CD4-positive, alpha-beta T cell treated with Interferon gamma for 1 hour (primary cell): ENCODE measurements at places on chromosomes 3 and 15.

DNA sequence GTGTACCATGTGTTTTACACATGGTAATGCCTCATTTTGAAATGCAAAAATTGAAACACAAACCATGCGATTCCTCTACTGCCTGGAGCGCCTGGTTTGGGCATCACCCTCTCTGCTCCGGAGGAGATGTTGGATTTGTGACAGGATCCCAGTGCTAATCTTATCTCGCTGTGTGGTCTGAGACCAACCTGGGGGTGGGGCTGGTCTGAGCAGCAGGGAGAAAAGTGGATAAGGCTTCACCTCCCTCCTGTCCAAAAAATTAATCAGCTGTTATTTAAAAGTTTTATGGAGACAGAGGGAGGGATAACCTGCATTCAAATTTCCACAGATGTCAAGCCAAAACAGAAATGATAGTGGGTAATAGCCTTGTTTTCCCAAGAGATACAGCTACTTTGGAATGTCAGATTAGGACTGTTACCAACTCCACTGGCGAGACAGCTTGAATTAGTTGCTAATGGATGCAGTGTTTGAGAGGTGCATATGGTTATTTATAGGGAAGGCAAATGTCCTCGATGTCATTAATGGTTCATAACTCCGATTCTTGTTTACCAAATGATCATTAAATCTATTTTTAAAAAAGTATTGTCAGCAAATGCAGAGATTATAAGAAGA is 54.0 kb upstream of the SKOR1 start:
- DNase-seq, result no peak

DNA sequence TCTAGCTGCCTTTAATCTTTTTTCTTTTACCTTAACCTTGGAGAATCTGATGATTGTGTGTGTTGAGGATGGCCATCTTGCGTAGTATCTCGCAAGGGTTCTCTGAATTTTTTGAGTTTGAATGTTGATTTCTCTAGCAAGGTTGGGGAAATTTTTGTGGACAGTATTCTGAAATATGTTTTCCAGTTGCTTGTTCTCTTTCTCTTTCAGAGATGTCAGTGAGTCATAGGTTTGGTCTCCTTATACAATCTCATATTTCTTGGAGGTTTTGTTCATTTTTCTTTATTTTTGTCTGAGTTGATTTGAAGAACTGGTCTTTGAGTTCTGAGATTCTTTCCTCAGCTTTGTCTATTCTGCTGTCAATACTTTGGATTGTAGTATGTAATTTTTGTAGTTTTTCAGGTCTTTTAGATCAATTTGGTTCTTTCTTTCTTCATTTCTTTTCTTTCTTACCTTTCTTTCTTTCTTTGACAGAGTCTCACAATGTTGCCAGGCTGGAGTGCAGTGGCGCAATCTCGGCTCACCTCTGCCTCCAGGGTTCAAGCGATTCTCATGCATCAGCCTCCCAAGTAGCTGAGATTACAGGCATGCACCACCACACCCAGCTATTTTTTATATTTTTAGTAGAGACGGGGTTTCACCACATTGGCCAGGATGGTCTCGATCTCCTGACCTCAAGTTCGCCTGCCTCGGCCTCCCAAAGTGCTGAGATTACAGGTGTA is 366.4 kb upstream of the RASGRP1 start:
- no peak for DNase-seq

- no peak for DNase-seq
Observed at GRCh38 chr15:51536965-51537574, 85.5 kb downstream of the DMXL2 start.

- no peak for DNase-seq
Observed at GRCh38 chr3:144590854-144591253, 619.2 kb downstream of the DIPK2A start.

- no peak for DNase-seq
Observed at GRCh38 chr3:128050597-128050996, 1.6 kb upstream of the SEC61A1 start.

DNA sequence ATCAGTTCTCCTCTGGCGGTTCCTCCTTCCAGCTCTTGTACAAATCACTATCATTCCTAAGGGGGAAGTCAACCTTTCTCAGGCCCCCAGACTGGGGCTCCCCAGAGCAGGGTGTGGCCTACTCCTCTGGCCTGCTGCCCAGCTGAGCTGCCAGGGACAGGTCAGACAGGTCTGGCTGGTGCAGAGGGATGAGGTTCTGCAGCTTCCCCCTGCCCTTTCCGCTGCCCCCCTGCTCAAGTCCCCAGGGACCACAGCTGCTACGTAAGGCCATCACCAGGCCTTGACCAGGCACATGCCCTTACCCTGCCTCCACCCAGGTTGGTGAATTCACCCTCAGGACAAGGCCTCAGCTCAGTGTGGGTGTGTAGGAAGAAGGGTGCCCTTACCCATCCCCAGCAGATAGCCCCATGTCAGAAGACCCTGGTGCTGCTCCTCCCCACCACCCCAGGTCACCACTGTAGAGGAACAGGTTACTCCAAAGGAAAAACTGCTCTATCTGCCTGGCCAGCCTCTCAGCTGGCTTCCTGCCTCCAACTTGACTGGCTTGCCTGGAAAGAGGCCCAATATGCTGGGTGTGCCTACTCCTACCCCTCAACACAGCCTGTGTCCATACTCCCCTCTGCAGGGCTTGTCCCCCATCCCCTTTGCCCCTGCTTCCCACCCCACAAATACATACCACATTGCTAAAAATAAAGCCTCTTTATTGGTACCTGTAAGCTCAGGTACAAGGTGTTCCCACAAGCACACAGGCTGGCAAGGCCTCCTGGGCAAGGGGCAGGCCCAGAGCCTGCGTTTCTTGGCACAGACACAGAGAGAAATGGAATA is 12.0 kb downstream of the CSRNP1 start:
- peak; percentile 52 for DNase-seq

DNA sequence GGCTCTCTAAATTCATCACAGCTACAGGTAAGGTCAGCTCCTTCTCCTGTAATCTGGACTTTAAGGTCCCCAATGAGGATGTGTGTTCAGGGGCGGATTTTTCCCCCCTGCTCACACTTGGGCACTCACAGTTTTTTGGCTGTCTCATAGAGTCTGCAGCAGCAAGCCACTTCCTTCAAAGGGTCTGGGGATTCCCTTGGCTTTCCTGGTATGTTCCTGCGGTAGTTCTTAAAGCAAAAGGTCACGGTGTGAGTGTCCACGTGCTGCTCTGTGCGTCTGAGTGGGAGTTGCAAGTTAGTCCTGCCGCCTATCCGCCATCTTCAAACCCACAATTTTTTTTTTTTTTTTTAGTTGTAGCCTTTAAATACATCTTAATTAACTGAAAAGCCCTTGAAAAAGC is 15.4 kb upstream of the CFAP20DC start:
- DNase-seq, result no peak

- DNase-seq, result peak; percentile 51
Observed at GRCh38 chr3:50525987-50526386, 22.6 kb upstream of the CACNA2D2 start.

DNA sequence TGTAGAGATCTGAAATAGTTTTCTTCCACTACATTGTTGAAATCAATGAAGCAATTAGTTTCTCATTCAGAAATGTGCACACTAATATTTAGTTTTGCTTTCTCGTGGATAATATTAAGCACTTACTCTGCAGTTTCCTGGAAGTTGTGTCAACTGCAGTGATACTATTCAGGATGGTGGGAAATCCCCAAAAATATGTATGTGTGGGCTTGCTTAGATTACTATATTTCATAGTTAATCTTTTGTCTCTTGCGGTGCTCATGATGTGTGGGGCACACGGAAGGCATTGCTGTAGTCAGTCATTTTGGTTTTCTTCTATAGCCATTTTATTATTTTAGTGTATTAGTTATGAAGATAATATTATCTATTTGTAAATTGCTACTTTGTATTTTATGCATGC is 19.7 kb downstream of the RAB11A start:
- DNase-seq, result no peak

DNA sequence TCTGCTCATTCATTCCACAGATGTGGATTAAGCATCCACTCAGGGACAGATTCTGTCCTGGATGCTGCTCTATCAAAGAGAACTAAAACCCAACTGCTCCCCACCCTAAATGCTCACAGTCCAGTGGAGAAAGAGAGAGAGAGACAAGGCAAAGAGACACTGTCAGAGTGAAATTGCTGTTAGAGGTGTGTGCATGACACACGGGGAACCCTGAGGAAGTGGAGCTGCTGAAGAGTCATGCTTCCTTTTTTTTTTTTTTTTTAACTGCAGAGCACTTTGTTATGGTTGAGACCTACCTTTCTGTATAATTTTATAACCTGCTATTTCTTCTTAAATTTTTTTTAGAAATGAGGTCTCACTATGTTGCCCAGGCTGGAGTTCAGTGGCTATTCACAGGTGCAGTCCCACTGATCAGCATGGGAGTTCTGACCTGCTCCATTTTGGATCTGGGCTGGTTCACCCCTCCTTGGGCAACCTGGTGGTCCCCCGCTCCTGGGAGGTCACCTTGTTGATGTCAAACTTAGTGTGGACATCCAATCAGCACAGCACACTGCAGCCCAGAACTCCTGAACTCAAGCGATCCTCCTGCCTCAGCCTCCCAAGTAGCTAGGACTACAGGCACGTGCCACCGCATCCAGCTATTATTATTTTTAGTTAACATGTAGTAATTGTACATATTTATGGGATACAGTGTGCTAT is 18.2 kb upstream of the PSTPIP1 start:
- no peak for DNase-seq

DNA sequence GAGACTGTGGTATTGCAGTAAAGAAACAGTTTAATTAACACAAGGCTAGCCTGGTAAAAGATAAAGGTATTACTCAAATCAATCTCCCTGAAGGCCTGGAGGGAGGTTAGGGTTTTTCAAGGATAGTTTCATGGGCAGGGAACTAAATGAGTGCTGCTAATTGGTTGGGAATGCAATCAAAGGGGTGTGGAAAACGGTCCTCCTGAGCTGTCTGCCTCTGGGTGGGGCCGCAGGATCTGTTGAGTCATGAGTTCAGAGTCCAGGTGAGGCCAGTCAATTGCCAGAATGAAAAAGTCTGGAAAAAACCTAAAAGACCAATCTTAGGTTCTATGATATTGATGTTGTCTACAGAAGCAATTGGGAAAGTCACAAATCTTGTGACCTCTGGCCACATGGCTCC is 293.2 kb downstream of the MCTP2 start:
- DNase-seq, result no peak

- no peak for DNase-seq
Observed at GRCh38 chr3:119145500-119146167, at the start of gene TEX55. TEX55 (plus strand) TSS chr3:119146165; CDS start chr3:119146190, 25 bp downstream.

- DNase-seq, result no peak
Observed at GRCh38 chr15:62881056-62881455, 161.5 kb upstream of the TPM1 start.

- DNase-seq, result no peak
Observed at GRCh38 chr3:52480768-52481715, 14.1 kb upstream of the STAB1 start.

DNA sequence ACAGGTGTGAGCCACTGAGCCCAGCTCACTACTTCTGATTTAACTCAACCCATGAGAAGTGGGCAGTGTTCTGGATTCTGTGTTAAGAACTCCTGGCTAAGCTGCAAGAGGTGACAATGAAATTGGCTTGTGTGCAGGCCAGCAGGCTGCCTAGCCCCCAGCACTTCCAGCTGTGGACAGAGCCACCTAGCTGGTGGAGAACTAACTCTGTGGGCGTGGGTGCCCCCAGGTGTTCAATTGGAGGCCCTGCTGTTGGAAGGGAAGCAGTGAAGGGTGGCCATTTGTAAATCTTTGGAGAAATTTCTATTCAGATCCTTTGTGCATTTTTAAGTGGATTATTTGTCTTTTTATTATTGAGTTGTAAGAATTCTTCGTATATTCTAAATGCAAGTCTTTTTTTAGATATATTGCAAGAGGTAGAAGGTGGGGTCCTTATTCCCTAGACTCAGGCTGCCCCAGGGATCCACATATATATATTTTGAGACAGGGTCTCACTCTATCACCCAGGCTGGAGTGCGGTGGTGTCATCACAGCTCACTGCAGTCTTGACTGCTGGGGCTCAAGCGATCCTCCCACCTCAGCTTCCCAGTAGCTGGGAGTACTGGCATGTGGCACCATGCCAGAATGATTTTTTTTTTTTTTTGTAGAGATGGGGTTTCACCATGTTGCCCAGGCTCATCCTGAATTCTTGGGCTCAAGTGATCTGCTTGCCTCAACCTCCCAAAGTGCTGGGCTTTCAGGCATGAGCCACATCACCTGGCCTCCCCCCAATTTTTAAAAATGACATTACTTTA is 7.2 kb upstream of the SCAMP5 start:
- no peak for DNase-seq

GRCh38 chr3:172096881-172097420 is 57.6 kb downstream of the FNDC3B start:
- DNase-seq, result no peak

GRCh38 chr15:75347222-75348033 is 589 bp downstream of the NEIL1 start:
- DNase-seq, result peak; percentile 86

GRCh38 chr15:77800305-77800704 is 167.6 kb upstream of the LINGO1 start:
- no peak for DNase-seq

- DNase-seq, result no peak
Observed at GRCh38 chr3:23548706-23549105, 257.0 kb upstream of the UBE2E1 start.

- no peak for DNase-seq
Observed at GRCh38 chr3:158086776-158087175, 19.4 kb downstream of the SHOX2 start.

GRCh38 chr3:143332026-143332425 is 212.5 kb downstream of the CHST2 start:
- no peak for DNase-seq

- DNase-seq, result no peak
Observed at GRCh38 chr15:93200081-93200836, 111.2 kb upstream of the RGMA start.

GRCh38 chr3:31661993-31662670 is 129.4 kb downstream of the STT3B start:
- DNase-seq, result no peak

DNA sequence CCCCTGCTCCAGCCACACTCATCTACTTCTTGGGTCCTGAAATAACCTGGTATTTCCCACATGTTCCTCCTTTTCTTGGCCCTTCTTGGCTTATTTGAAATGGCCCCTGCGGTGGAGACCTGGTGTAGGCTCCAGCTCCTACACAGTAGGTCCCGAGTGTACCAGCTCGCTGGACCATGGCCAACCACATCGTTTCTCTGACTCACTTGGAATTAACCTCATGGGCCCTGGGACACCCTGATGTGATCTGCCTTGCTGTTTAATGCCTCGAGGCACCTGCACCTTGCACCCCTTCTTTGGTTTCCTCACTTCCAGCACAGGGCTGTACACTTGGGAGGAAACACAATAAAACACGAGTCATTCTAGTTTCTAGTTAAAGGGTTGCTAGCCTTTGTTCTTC is 60.3 kb downstream of the FEM1B start:
- DNase-seq, result no peak

- DNase-seq, result no peak
Observed at GRCh38 chr15:98439523-98439942, 208.8 kb upstream of the IGF1R start.

DNA sequence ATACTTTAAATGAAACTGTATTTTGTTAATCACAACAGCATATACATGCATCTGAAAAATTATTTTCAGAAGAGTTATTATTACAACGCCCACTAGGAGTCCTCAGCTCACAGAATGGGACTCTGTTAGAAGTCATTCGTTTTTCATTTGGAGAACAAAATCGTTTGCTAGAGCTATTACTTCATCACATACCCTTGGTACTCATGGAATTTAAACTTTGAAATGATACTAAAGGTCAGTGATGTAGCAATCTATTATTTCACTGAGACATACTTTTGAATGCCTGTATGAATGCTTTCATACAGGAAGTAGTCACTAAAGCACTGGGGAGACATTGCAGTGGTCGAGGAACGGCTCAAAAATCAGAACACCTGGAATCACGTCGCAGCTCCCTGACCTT is 198.1 kb downstream of the MBNL1 start:
- DNase-seq, result no peak
